T follicular helper cell (primary cell): ENCODE measurements at places on chromosomes 4 and X.

DNA sequence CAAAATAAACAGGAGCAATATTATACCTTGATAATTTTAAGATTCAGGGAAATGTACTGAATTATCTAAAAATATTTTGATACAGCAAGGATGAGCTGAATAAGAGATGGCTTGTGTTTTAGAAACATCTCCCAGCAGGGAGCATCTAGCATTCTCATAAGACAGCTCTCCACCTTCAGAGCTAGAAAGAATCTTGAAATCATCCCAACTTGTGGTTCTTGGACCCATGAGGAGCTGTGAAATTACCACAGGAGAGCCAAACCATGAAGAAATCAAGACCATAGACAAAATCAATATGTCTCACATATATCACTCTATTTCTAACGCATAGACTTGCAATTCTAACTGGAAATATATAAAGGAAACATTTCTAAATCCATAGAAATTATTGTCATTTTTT, 210.6 kb upstream of the DKK2 start:
- no peak for DNase-seq

- DNase-seq = no peak
Measured at GRCh38 chrX:95484781-95485180, 1199.9 kb upstream of the DIAPH2 start.

- no peak for DNase-seq
Measured at GRCh38 chrX:10244915-10245622, 88.3 kb downstream of the CLCN4 start.

DNA sequence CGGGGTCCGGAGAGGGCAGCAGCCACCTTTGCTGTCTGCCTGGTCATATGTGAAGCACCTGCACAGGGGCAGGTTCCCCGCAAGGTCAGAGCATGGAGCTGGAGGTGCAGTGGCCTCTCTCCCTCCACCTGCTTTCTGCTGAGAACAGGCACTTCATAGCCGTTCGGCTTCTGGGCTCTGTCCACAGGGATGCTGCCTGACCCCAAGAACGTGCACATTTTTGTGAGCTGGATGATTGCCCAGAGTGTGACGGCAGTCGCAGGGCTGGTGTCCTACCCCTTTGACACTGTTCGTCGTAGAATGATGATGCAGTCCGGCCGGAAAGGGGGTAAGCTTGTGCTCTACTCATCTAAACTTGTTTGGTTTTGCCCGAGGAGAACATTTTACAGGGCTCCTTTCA, 2.5 kb downstream of the SLC25A4 start:
- DNase-seq = no peak

DNA sequence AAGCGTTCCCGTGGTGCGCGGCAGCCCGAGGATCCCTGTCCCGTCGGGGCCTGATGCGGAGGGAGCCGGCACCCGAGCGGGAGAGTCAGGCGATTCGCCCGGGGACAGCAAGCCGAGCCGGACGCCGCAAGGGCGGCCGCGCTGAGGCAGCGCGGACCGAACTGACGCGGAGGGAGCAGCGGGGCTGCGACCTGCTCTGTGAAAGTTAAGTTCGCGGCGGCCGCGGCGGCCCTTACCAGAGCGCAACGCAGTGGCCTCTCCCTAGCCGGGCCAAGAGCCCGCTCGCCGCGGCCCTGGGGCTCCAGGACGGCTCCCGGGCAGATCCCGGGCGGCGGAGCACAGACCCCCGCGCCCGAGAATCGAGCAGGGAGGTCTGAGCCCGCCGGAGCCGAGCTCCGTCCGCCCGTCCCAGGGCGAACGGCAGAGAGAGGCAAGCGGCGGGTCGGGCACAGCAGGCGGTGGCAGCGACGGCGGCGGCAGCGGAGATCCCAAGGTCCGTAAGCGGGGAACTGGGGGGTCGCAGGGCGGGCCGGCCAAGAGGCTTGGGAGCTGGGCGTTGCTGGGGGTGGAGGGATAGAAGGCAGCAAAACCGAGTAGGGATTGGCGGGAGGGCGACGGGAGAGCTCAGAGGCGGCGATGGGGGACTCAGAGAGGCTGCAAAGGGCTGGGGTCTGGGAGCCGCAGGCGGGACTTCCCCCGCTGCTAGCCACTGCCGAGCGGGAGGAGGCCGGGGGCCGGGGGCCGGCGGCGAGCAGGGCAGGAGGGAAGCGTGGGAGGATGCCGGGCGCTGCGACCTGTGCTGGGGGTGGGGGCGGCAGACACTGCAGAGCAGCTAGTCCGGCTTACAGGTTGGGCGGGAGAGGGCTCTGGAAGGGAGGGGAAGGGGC, 1.0 kb downstream of the GPR50 start:
- DNase-seq = no peak

DNA sequence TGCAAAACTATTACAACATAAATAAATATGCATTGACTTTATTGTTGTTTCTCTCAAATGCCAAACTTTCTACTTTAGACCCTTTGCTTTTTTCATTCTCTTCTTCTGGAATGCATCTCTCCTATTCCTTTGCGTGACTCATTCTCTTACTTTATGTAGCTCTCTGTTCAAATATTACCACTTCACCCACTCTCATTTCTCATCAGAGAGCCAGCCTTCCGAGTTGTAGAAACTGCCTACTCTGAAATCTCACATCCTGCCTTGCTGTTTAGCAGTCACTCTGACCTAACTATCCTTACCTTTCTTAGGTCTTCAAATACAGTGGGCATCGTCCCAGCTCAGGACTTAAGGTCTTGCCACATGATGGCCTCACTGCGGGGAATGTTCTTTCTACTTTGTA, 143.5 kb downstream of the GALNTL6 start:
- DNase-seq = no peak

GRCh38 chr4:12635629-12636028, 848.5 kb downstream of the RAB28 start:
- DNase-seq = no peak

- DNase-seq = no peak
Measured at GRCh38 chrX:9378980-9379696, 85.7 kb upstream of the TBL1X start.

GRCh38 chr4:189974056-189974455, 33.4 kb downstream of the FRG1 start:
- DNase-seq = no peak

DNA sequence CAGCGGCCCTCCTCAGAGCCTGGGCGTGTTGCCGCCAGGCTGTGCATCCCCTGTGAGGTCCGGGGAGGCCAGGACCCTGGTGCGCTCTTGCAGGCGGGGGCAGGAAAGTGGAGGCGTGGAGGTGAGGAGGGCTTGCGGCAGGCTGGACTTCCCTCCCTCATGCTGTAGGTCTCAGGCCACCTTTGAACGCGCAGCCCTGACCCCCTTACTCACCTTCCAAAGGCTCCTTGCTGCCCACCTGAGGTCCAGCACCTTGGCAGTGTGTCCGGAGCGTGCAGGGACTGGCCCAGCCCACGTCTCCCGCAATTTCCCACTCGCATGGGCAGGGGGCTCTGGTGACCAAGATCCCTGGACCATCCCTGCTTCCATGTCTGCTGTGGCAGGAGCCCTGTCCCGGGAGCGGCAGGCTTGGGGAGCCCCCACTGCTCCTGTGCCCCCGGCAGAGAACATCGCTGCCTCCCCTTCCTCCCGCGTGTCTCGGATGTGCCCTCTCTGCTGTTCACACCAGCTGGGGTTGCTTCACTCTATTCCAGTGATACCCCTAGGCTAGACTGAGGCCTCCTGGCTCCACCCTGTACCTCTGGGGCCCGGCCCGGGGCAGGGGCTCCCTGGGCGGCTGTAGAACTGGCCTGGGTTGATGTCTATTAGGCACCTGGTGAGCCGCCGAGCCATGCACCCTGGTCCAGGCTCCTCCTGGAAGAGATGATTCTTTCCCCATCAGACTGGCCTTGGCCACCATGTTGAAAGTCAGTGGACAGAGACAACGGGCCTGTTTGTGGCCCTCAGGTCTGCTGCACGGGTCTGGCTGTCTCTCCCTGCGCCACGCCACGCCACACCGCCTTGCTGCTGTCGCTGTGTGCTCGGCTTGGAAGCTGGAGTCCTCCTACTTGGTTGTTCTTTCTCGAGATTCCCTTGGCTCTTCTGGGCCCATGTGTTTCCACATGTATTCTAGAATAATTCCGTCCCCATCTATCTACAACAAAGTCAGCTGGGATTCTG, 95.4 kb upstream of the ADRA2C start:
- no peak for DNase-seq

- DNase-seq = no peak
Measured at GRCh38 chr4:109616243-109616642, 56.2 kb downstream of the MCUB start.

DNA sequence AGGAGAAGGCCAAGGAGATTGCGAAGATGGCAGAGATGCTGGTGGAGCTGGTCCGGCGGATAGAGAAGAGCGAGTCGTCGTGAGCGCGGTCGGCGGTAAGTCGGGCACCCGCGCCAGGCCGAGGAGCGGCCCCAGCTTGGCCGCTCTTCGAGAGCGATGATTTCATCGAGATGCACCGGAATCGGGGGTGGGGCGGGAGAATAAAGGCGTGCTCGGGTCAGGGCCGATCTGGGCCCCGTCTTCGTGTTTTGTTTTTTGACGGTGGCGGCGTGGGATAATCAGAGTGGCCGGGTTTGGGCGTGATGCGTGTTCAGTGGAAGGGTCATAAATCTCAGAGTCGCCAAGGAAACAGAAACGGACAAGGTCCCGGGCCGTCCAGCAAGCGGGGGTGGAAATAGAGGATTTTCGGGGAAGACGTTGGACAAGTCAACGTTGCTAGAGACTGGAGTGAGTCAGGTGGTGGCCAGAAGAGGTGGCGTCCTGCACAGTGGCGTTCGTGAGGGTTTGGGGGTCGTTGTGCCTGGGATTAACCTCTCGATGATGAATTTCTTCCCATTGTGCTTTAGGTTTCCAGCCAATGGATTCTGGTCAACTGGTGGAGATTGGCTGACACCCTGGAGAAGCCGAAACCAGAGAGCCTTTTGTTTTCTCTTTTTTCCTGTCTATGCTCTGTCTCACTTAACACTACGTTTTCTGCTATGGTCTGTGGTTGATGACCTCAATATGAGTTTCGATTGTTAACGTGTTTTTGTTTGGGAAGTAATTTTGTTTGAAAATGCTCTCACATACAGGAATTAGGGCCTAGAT, 882 bp downstream of the MRFAP1 start:
- DNase-seq = peak; percentile 35

DNA sequence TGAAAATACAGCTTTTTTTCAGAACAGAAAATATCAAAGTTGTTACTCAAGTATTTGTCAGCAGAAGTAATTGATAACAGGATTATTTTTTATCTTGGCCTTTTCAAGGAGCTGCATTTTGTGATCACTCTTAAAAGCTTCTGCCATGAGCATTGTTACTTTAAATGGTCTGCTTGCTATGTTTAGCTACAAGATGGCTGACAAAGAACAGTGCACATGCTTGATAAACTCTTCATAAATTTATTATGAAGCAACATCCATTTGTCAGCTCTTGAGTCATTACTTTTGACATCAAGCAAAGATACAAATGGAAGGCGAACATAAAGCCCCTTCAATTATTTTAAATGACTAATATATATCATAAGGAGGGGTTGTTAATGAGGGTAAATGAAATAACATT, 205.4 kb upstream of the RPS6KA3 start:
- no peak for DNase-seq

DNA sequence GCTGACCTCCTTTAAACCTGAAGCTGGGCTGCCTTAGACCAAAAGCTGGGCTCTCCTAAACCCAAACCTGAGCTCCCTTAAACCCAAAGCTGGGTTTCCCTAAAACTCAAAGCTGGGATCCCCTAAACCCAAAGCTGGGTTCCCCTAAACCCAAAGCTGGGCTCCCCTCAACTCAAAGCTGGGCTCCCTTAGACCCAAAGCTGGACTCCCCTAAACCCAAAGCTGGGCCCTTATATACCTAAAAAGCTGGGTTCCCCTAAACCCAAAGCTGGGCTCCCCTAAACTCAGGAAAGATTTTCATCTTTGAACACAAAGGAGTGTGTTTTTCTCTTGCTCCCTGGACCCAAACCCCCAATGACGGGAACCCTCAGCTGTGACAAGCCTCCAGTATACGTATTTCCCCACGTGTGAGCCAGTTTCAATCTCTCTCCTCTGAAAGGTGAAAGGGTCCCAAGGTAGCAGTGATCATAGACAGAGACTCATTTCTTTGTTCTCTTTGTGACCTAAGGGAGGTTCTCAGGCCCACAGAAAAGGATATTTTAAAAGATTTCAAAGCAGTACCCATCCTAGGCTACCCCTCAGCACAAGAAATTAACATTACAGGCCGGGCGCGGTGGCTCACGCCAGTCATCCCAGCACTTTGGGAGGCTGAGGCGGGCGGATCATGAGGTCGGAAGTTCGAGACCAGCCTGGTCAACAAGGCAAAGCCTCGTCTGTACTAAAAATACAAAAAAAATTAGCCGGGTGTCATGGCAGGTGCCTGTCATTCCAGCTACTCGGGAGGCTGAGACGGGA, 31.3 kb upstream of the ASMTL start:
- DNase-seq = no peak

DNA sequence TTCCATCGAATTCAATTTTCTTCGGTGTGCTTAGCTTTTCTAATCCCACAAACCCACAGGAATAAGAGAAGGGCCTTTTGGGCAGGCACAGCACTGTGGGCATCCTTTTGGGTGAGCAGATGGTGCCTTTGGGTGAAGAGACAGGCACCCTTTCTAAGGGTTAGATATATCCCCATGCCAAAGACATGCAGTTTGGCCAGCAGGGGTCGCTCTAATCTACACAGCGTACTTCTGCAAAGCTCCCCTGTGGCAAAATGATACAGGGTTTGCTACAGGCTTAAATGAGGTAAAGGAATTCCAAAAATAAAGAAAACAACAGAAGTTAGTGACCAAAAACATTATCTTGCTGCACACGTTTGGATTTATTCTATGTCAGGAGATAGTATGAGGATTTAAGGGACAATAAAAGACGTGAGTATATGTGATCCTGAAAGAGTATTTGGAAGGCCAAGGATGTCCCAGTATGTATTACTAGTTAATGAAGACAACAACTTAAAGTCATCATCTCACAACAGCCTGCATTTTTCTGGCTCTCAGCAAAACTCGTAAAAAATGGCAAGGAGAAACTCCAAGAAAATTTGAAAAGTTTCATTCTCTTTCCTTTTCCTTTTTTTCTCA, 49.5 kb downstream of the PHEX start:
- DNase-seq = peak; percentile 23

GRCh38 chrX:103626855-103627254, 1.9 kb upstream of the TCEAL1 start:
- no peak for DNase-seq

DNA sequence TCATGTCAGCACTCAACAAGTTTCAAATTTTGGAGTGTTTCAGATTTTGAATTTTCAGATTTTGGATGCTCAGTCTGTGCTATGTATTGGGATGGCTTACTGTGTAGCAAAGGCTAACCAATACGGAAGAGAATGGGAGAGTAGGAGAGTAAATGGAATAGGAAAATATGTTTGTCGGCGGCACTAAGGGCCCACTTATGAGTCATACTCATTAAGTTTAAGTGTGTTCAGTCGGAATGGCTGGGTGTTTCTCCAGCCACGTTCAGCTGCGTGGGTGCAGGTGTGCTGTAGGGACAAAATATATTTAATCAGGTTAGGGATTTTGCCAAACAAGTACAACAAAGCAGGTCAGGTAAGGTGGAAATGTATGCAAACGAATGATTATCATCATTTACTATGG, 13.6 kb downstream of the FTHL17 start:
- no peak for DNase-seq

DNA sequence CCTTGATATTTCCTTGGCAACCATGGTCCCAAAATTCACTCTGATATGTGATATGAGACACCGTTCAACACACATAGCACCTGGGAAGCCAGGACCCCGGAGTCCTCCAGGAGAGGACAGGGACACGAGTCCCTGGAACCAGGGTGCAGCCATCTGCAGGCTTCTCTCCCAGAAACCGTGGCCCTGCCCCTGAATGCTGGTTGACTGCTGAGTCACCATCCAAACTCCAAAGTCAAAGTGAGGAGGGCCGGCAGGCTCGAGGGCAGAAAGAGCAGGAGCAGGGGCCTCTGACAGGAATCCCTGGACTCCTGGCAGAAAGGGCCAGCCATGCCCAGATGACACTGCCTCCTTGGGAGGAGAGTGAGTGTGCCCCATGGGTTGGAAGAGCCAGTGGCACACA, 6.9 kb upstream of the PNMA6A start:
- no peak for DNase-seq
